ENCODE measurements at places on chromosomes 5 and 9.

- no peak for DNase-seq
Observed at GRCh38 chr5:423626-424261, 19.2 kb upstream of the EXOC3 start.

GRCh38 chr5:79689541-79690466 is at the start of gene CMYA5:
Gene CMYA5 (plus strand): TSS chr5:79689836. CDS start chr5:79689908, 72 bp downstream.
- DNase-seq, result no peak

DNA sequence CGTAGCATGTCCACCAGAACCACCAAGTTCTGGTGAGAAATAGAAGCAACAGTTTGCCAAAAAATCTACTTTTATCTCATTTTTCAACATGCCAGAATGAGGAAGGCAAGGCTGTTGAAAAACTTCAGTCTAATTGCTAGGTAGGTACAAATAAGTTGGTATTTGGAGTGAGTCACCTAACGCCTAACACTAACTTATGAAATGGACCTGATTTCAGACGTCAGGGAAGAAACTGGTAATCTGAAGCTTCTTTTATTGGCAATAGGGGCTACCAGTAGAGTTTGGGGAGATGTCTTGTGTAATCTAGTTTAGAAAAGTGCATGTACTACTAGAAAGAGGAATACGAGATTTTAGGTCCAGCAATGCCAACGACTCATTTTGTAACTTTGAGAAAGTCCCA is 4.4 kb upstream of the PDE6A start:
- no peak for DNase-seq

DNA sequence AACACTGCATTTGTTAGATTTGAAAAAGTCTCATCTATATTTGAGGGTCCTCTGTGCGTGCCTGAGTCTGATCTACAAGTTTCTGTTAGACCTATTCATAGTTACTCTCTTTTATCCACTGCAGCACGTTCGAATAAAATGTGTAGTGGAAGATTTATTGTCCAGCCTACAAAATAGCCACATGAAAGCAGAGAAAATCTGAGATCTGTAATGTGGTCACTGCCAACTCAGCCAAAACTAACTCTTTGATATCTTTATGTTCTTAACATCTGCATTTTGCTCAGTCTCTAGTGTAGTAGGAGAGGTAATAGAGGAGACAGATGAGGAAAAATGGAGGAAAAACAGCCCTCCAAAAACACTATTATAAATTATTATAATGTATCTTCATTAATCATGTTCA is 354.0 kb downstream of the NPR3 start:
- DNase-seq, result no peak

GRCh38 chr5:1343931-1344901 is 683 bp downstream of the CLPTM1L start:
- DNase-seq, result no peak

DNA sequence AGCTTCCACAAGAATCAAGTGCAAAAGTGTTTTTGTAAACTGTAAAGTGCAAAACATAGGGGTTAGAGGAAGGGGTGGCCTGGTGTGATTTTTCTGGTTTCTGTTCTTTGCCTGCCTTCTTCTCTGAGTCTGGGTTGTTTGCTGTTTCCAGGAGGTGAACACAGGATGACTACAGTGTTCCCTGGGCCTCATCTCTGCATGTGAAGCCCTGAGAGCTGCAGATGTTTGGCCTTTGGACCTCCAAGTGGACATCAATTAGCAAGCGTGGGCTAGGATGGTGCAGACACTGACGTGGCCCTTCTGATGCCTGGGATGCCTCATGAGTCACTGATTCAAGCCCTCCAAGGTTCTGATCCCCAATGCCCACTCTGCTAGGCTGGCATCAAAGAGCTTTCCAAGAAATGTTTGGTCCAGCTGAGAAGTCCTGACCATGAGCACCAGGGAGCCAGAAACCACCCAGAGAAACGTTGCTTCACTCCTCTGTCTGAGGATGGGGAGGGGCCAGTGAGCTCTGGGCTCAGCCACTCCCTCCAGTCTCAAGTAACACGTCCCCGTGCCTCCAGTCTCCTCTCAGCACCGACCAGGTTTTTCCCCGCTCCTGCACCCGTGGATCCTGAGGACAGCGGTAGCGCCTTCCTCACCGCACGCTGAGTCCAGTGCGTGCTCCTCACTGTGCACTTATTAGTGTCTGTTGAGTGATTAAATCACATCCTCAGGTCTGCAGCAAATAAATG is 7.6 kb downstream of the IL9 start:
- no peak for DNase-seq

GRCh38 chr9:123072407-123072995 is 39.0 kb downstream of the GPR21 start:
- no peak for DNase-seq

Measured in NCI-H2107 (cell line).